ENCODE measurements at places on chromosomes 12 and 14. TPM values are rescaled to one million over a fixed set of nuclear protein-coding genes. Genes with fewer than 3 reads are reported as not detected.

GRCh38 chr12:18551106-18551505 is 186.7 kb downstream of the PLCZ1 start:
- no peaks in the 10 kb centered on the region for H3K36me3 ChIP-seq
- no peaks in the 10 kb centered on the region for H3K4me1 ChIP-seq
- H3K27me3 ChIP-seq, result no peaks in the 10 kb centered on the region
- DNase-seq, result peak; percentile 77
- H3K27ac ChIP-seq, result no peak overlapping the region
- H3K4me3 ChIP-seq, result no peak overlapping the region

GRCh38 chr14:38202444-38203191 is 5.1 kb upstream of the SSTR1 start:
- no peak for DNase-seq
- no peak overlapping the region for H3K4me3 ChIP-seq
- peaks cover 4% of the 10 kb centered on the region for H3K27me3 ChIP-seq
- H3K4me1 ChIP-seq, result no peaks in the 10 kb centered on the region
- no peak overlapping the region for H3K27ac ChIP-seq

DNA sequence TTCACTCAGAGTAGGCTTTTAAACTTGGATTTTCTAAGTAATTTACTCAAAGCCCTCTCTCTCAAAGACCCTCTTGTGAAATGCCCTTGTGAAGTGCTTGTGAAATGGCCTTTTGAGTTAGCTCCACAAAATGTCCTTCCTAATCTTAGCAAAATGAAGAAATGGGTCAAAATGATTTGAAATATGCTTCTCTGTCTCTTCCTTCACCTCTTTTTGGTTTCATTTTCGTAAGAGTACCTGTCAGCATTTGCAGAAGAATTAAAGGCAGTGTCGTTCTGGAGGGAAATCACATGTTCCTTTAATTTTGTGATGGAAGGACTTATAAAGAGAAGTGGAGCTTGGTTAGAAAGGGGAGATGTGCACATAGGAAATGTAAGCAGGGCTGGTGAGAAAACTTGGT is 93.7 kb downstream of the HMGA2 start:
- peak overlapping the region; percentile 17 for H3K27ac ChIP-seq
- H3K4me1 ChIP-seq, result peaks cover 3% of the 10 kb centered on the region
- no peak for DNase-seq
- no peaks in the 10 kb centered on the region for H3K36me3 ChIP-seq
- H3K4me3 ChIP-seq, result no peak overlapping the region
- no peaks in the 10 kb centered on the region for H3K27me3 ChIP-seq

DNA sequence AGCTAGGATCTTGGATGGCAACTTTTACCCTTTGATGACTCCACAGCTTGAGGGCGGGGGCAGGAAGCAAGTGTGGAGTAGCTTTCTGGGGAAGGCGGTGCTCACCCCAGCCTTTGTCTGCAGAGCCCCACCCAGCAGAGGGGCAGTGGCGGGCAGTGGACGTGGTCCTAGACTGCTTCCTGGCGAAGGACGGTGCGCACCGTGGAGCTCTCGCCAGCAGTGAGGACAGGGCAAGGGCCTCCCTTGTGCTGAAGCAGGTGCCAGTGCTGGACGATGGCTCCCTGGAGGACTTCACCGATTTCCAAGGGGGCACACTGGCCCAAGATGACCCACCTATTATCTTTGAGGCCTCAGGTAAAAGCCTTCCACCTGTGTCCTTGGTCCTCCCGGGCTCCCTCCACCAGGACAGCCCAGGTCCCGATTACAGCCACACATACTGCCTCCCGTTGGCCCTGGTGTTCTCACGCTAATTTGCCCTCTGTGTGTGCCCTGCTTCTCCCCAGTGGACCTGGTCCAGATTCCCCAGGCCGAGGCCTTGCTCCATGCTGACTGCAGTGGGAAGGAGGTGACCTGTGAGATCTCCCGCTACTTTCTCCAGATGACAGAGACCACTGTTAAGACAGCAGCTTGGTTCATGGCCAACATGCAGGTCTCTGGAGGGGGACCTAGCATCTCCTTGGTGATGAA is 1.2 kb downstream of the TAPBPL start:
- peaks cover 32% of the 10 kb centered on the region for H3K36me3 ChIP-seq
- H3K4me1 ChIP-seq, result peaks cover 32% of the 10 kb centered on the region
- H3K27me3 ChIP-seq, result no peaks in the 10 kb centered on the region
- peak overlapping the region; percentile 54 for H3K4me3 ChIP-seq

DNA sequence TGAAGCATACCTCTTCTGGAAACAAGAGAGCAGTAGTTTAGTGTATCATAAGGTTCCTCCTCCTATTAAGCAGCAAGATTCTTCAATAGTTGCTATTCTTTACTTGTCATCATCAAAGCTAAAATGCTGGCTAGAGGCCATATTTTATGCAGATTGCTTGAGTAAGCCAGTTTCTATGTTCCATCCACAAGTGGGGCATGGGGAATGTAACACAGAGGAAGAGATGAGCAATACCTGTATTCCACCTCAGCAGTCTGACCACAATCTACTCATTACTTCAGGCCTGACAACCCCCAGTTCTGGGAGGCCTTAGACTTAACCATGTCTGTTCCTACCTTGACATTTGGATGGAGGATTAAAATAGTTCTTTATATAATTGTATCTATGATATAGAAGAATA is 423.6 kb downstream of the BTG1 start:
- DNase-seq, result no peak
- H3K27me3 ChIP-seq, result no peaks in the 10 kb centered on the region
- no peaks in the 10 kb centered on the region for H3K4me1 ChIP-seq
- no peak overlapping the region for H3K4me3 ChIP-seq

DNA sequence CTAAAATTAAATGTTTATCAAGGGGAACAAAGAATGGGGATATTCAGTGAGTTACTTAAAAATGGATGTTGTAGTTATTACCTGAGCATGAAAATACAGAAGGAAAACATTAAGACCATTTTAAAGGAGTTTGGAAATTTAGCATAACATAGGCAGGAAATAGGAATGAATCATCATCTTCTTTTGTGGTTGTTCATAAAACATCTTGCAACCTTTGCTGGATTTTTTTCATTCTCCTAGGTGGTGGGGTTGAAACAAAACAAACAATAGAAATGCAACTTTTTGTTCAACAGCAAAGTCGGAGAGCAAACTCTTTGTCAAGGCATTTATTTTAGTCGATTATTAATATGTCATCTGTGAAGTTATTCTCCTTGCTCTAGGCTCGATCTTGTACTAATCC is 275.1 kb downstream of the IPO8 start:
- no peak overlapping the region for H3K4me3 ChIP-seq
- no peaks in the 10 kb centered on the region for H3K27me3 ChIP-seq
- DNase-seq, result no peak

The NEK9 gene
- 34.4 TPM for total RNA-seq

The TAS2R9 gene
- total RNA-seq, result not detected
